Skeletal muscle cell (primary cell): ENCODE measurements at places on chromosomes 13 and 19.

- DNase-seq = no peak
These were observed 35.3 kb downstream of the RGCC start for GRCh38 chr13:41492432-41493260.

GRCh38 chr19:39935364-39935661 lies 879 bp upstream of the FCGBP start:
- no peak for DNase-seq

- peak; percentile 35 for DNase-seq
These were observed 294.8 kb downstream of the TSHZ3 start for GRCh38 chr19:31054430-31054829.

- DNase-seq = peak; percentile 57
These were observed 8.0 kb downstream of the RGCC start for GRCh38 chr13:41465241-41465847.

GRCh38 chr13:104008541-104009435 lies 942.6 kb upstream of the SLC10A2 start:
- no peak for DNase-seq

DNA sequence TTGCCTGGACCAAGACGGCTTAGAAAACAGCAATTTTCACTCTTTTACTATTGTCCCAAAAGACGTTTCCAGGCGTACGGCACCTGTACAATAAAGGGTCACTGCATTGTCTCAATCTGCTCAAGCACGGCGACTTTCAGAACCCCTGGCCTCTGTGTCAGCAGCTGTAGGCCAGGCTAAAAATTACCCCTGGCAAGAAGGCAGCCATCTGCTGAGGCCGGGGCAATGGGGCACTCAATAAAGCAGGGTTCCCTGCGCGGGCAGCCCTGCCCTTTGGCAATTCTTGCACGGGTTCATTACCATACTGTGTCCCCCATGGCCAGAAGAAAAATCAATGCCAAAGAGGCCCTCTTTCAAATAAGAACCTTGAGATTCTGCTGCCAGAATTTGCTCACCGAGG lies 52.1 kb downstream of the STK24 start:
- DNase-seq = no peak
